Activated naive CD4-positive, alpha-beta T cell treated with anti-CD3 and anti-CD28 coated beads, Interleukin-2, amount 50 U/mL, for 16 hours (primary cell): ENCODE measurements at places on chromosomes 7 and 10.

DNA sequence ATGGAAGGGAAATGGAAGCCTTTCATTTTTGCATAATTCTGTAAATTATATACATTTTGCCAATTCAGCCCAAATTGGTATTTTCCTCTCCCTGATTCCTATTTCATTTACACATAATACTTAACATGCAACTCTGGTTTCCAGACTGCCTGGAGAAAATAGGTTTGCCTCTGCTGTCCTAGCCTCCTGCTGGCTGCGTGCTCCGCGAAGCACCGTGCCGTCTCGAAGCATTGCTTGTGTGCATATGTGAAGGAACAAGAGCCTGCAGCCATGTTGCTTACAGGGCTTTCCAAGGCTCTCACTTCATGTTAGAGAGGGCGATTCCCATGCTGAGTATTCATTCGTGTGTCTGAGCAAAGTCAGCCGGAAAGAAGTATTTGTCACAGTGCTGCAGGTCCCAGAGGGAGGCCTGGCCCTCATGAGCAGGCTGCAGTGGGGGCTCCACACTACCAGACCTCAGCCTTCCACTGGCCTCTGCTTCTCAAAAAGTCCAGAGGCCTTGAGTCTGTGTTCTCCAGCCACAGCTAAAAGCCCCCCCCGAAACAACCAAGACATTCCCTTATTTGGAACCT lies 66.5 kb downstream of the CLRN3 start:
- DNase-seq = no peak

DNA sequence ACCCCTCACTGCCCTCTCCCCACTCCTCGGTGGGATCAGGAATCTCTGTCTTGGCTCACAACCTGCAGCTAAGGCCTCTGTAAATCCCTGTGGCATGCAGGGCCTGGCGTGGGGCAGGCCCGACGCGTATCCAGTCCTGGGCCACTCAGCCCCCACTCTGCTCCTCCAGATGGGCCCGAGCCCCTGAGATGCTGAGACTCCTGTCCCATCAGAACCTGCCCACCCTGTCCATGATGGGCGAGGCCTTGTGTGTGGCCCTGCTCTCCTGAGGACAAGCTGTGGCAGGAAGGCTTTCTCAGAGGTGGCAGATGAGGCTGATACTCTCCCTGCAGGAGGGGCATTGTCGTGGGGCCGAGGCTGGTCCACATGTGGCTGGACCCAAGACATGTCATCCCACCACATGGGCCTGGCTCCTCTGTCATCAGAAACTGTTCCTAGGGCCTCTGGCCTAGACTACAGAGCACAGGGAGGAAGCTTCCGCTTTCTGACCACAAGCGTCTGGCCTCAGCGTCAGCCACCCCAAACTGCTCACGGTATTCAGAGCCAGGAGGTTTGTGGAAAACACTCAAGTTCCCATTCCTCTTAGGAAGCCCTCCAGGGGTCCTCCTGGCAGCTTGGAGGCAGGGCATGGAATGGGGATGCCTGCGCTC lies 6.0 kb downstream of the ALOX5 start:
- no peak for DNase-seq

DNA sequence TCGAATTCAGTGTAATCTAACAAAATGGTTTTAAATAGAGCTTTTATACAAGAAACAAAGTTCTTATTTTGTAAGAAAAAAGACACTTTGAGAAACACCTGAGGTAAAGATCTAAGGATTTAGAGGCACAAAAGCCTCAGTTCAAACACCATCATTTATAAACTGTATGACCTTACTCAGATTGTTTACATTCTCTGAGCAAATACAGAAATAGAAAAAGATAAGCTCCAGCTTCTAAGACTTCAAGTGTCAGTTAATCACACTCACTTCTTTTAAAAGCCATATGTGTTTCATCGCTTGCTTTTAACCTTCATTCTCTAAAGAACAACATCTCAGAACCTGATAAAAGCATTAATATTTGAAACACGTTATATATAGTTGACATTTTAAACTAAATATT lies 27.9 kb downstream of the CADPS2 start:
- no peak for DNase-seq

DNA sequence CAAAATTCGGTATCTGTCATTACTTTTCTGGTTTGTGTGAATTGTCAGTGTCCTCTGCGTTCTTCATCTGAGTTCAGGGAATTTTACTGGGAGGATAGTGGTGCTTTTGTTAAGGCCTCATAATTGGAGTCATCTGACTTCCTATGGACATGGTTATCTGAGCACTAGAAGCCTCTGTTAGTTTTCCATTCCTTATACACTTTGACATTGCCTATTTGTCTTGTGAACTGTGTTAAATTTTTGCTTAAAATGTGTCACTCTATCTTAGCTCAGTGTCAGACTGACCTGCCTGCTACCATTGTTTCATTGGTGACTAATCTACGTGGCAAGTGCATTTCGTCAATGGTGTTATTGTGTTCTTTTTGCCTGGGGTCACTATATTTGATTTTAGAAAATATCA lies 253.3 kb downstream of the SEMA3A start:
- no peak for DNase-seq

GRCh38 chr7:110205899-110206298 lies 885.0 kb upstream of the LRRN3 start:
- no peak for DNase-seq

DNA sequence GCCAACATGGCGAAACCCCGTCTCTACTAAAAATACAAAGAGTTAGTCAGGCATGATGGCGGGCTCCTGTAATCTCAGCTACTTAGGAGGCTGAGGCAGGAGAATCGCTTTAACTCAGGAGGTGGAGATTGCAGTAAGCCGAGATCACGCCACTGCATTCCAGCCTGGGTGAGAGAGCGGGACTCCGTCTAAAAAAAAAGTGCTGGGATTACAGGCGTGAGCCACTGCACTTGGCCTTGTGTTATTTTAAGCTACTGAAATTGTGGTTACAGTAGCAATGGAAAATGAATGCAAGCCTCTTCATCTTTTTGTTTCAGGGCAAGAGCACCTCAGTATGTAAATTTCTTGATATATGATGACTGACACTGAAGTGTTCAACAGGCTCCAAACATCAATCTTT lies 106.4 kb upstream of the IMMP2L start:
- DNase-seq = no peak

- no peak for DNase-seq
Measured at GRCh38 chr10:30747633-30748032, 118.1 kb upstream of the LYZL2 start.

DNA sequence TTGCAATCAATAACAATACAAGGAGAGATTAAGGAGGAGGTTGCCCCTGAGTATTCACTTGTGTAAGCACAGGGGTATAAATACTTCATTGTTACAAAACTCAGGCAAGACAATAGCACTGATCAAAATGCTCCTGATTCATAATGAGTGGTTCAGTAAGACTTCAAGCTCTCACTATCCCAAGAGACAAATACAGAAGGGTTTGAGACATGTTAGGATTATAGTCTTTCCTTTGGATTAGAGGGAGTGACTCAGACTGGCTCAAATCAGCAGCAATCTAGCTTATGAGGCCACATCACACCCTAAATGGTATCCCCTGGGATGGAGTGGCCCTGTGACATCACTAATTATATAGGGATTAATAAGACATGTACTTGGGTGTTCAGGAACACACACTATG lies 167.2 kb upstream of the HGF start:
- no peak for DNase-seq

- no peak for DNase-seq
Measured at GRCh38 chr7:105958012-105958411, 5.1 kb upstream of the CDHR3 start.

- no peak for DNase-seq
Measured at GRCh38 chr7:148878317-148878716, 5.8 kb downstream of the EZH2 start.

DNA sequence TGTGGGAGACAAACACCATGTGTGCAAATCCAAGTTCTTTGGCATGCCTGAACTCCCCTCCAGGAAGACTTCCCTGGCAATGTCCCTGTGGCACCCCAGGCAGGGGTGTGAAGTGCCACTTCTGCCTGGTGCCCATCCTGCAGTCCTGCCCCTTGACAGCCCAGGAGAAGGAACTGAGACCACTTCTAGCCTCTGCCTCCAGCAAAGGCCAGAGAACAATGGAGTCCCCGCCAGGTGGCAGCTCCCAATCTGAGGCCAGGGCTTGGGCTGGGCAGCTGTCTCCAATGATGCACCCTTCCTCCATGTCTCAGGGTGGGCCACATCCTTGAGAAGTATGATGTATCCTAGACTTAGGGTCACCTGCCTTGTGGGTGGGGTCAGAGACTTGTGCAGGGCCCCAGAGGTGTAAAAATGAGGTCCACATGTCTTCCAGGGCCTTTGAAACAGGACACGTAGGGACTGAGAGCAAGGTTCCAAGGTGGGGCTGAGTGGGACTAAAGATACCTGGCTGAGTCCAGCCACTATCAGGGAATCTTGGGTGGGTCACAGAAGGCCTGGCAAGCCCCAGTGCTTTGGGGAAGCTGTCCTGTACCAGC lies 5.5 kb downstream of the FXYD4 start:
- DNase-seq = no peak

DNA sequence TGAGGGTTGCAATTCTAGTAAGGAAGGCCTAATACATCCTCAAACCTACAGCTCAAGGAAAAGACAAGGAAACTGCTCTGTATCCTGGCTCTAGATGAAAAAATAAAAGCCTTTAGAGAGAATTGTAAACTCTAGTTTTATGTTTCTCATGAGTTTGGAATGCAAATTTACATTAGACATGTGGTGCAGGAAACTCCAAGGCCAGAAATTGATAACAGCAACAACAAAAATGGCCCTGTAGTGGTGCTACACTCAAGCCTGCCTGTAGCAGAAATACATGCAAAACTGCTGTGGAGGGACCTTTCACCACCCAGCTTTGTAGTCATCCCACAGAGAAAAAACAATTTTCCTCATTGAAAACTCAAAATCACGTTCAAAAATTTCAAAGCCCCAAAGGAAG lies 546.7 kb upstream of the LRRN3 start:
- DNase-seq = no peak

DNA sequence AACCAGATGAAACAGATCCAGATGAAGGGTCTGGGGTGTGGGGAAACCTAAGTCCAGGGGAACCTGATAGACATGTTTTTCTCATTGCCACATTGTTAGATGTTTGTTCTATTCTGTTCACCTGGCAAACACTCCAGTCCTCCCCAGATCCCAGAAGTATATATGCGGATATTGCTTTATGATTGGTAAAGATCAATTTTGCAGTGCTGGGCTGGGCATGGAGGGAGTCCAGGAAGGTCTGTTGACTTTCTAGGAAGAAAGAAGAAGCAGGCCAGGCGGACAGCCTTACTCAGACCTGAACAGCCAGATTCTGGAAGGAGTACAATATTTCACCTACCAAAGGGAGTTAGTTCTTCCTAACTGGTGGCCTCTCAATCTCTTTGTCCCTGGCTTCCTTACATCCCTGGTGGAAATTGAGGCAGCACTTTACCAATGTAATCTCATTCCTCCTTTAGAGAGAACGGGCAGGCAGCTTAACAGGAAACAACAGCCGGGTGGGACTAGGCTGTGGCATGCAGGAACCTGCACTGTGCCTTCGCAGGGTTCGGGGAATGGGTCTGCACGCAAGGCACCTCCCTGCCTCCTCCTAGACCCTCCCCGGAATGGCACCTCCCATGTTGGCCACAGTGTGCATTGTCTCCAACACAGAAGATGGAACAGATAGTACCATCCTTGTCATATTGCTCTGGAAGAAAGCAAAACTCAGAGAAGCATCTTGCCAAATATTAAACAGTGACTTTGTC lies 930 bp downstream of the GIMAP6 start:
- peak; percentile 52 for DNase-seq

GRCh38 chr10:52900593-52900992 lies 128.0 kb upstream of the MBL2 start:
- no peak for DNase-seq
